ENCODE measurements at places on chromosomes 1 and 21. TPM values are rescaled to one million over a fixed set of nuclear protein-coding genes. Genes with fewer than 3 reads are reported as not detected.

- no peak overlapping the region for H3K27ac ChIP-seq
- H3K27me3 ChIP-seq = no peaks in the 10 kb centered on the region
- H3K4me3 ChIP-seq = no peak overlapping the region
- DNase-seq = no peak
These were observed 22.1 kb downstream of the LRRC71 start for GRCh38 chr1:156942576-156942975.

GRCh38 chr21:42705746-42706374 lies 52.4 kb downstream of the PDE9A start:
- H3K27me3 ChIP-seq = peaks cover 6% of the 10 kb centered on the region
- no peak overlapping the region for H3K27ac ChIP-seq
- H3K4me1 ChIP-seq = no peaks in the 10 kb centered on the region

- H3K4me3 ChIP-seq = no peak overlapping the region
- no peak for DNase-seq
- no peaks in the 10 kb centered on the region for H3K4me1 ChIP-seq
- no peaks in the 10 kb centered on the region for H3K36me3 ChIP-seq
These were observed 49.5 kb upstream of the TENT5C start for GRCh38 chr1:117556341-117556740.

GRCh38 chr21:18614303-18614702 lies 210.7 kb upstream of the TMPRSS15 start:
- H3K36me3 ChIP-seq = no peaks in the 10 kb centered on the region
- no peak overlapping the region for H3K27ac ChIP-seq
- no peaks in the 10 kb centered on the region for H3K27me3 ChIP-seq
- no peak for DNase-seq
- H3K4me1 ChIP-seq = no peaks in the 10 kb centered on the region

GRCh38 chr1:36107394-36107793 lies 17.6 kb downstream of the COL8A2 start:
- no peaks in the 10 kb centered on the region for H3K36me3 ChIP-seq
- H3K27ac ChIP-seq = no peak overlapping the region
- no peak for DNase-seq
- H3K27me3 ChIP-seq = no peaks in the 10 kb centered on the region
- no peak overlapping the region for H3K4me3 ChIP-seq
- H3K4me1 ChIP-seq = peaks cover 14% of the 10 kb centered on the region

DNA sequence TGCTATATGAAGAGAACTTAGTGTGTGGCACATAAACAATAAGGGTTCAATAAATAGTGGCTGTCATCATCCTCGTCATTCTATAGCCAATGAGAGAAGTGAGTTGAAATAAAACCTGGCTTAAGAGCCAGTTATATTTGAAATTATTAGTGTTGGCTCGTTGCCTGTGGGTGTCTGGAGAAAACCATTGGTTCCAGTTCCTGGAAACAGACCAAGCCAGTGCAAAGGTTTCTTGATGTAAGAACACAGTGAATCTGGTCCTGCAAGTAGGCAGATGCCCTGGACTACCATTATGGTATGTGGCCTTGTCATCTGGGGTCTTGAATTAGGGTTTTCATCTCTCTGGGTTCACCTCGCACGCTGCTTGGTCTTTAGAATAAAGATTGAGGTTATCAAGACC lies 43.3 kb downstream of the URB2 start:
- H3K4me1 ChIP-seq = peaks cover 5% of the 10 kb centered on the region
- DNase-seq = no peak
- no peaks in the 10 kb centered on the region for H3K27me3 ChIP-seq
- H3K4me3 ChIP-seq = no peak overlapping the region
- no peak overlapping the region for H3K27ac ChIP-seq
- H3K36me3 ChIP-seq = no peaks in the 10 kb centered on the region

- H3K36me3 ChIP-seq = no peaks in the 10 kb centered on the region
- H3K27me3 ChIP-seq = no peaks in the 10 kb centered on the region
- H3K4me1 ChIP-seq = peaks cover 3% of the 10 kb centered on the region
- no peak overlapping the region for H3K27ac ChIP-seq
These were observed 39.9 kb downstream of the RGL1 start for GRCh38 chr1:183844806-183845205.

GRCh38 chr1:45803299-45803780 lies at the start of gene MAST2:
TSS of gene MAST2 (plus strand) at chr1:45803612. CDS start at chr1:45803896, 284 bp downstream.
- no peaks in the 10 kb centered on the region for H3K27me3 ChIP-seq
- peaks cover 14% of the 10 kb centered on the region for H3K4me1 ChIP-seq
- H3K36me3 ChIP-seq = no peaks in the 10 kb centered on the region
- H3K27ac ChIP-seq = peak within 1 kb of the TSS; percentile 42
- DNase-seq = no peak

DNA sequence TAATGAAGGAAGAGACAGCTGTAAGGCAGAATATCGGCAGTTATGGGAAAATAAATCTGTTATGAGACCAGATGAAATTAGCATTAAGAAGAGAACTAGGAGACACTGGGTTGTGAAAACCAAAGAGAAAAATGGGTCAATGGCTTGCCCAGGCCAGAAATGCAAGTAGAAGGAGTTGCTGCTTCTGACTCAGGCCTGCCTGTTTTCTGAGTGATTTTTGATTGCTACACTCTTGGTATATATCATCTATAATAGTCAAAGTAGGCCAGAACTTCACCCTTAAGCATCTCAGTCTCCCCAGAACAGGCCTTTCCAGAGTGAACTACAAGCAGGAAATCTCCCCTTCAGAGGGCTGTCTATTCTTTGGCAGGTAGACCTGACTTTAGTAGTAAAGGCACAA lies 107.0 kb downstream of the NRIP1 start:
- no peak overlapping the region for H3K27ac ChIP-seq
- H3K4me3 ChIP-seq = no peak overlapping the region
- H3K27me3 ChIP-seq = no peaks in the 10 kb centered on the region

GRCh38 chr1:77542813-77543420 lies 139.5 kb downstream of the ZZZ3 start:
- H3K36me3 ChIP-seq = no peaks in the 10 kb centered on the region
- peaks cover 20% of the 10 kb centered on the region for H3K4me1 ChIP-seq
- H3K27me3 ChIP-seq = no peaks in the 10 kb centered on the region
- no peak overlapping the region for H3K27ac ChIP-seq

GRCh38 chr1:43344267-43344850 lies 6.7 kb downstream of the MPL start:
- peaks cover 4% of the 10 kb centered on the region for H3K27me3 ChIP-seq

- DNase-seq = no peak
- H3K36me3 ChIP-seq = no peaks in the 10 kb centered on the region
- no peaks in the 10 kb centered on the region for H3K4me1 ChIP-seq
- no peak overlapping the region for H3K27ac ChIP-seq
These were observed 61.5 kb upstream of the PTBP2 start for GRCh38 chr1:96660051-96660450.

- peaks cover 15% of the 10 kb centered on the region for H3K4me1 ChIP-seq
- H3K27me3 ChIP-seq = no peaks in the 10 kb centered on the region
- no peak overlapping the region for H3K4me3 ChIP-seq
- H3K36me3 ChIP-seq = no peaks in the 10 kb centered on the region
These were observed 46.8 kb upstream of the USP25 start for GRCh38 chr21:15682977-15683376.

GRCh38 chr1:152946651-152947256 lies at the start of gene SPRR5:
TSS of gene SPRR5 (plus strand) at chr1:152947206. CDS start at chr1:152948555, 1,349 bp downstream.
- no peaks in the 10 kb centered on the region for H3K27me3 ChIP-seq
- H3K4me1 ChIP-seq = peaks cover 16% of the 10 kb centered on the region
- DNase-seq = no peak
- H3K36me3 ChIP-seq = no peaks in the 10 kb centered on the region
- H3K4me3 ChIP-seq = no peak within 1 kb of the TSS

DNA sequence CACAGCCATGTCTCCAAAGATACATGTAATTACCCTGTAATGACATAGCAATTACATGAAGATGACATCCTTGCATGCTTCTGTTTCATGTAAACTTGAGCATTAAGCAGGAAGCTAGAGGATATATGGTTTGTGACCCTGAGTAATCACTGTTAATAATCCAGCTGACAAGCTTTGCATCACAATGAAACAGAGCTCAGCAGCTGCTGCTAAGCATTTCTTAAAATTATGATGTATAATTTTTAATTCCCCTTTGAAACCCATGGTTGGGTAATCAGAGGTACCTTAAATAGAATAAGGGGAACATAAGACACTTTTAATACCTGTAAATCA lies 293.5 kb downstream of the NTNG1 start:
- no peaks in the 10 kb centered on the region for H3K36me3 ChIP-seq
- H3K4me3 ChIP-seq = no peak overlapping the region
- no peaks in the 10 kb centered on the region for H3K27me3 ChIP-seq
- no peaks in the 10 kb centered on the region for H3K4me1 ChIP-seq

GRCh38 chr21:41437729-41438128 lies 11.7 kb downstream of the MX1 start:
- no peaks in the 10 kb centered on the region for H3K4me1 ChIP-seq
- DNase-seq = no peak
- H3K27me3 ChIP-seq = no peaks in the 10 kb centered on the region
- no peak overlapping the region for H3K4me3 ChIP-seq
- peaks cover 15% of the 10 kb centered on the region for H3K36me3 ChIP-seq

GRCh38 chr1:53206735-53207379 lies 10.2 kb downstream of the CPT2 start:
- no peak overlapping the region for H3K4me3 ChIP-seq
- H3K4me1 ChIP-seq = no peaks in the 10 kb centered on the region
- no peaks in the 10 kb centered on the region for H3K27me3 ChIP-seq
- no peak for DNase-seq

- H3K36me3 ChIP-seq = peaks cover 15% of the 10 kb centered on the region
- H3K27ac ChIP-seq = no peak overlapping the region
- no peaks in the 10 kb centered on the region for H3K27me3 ChIP-seq
- no peaks in the 10 kb centered on the region for H3K4me1 ChIP-seq
- no peak for DNase-seq
These were observed 57.9 kb downstream of the SLC19A1 start for GRCh38 chr21:45484318-45484717.

DNA sequence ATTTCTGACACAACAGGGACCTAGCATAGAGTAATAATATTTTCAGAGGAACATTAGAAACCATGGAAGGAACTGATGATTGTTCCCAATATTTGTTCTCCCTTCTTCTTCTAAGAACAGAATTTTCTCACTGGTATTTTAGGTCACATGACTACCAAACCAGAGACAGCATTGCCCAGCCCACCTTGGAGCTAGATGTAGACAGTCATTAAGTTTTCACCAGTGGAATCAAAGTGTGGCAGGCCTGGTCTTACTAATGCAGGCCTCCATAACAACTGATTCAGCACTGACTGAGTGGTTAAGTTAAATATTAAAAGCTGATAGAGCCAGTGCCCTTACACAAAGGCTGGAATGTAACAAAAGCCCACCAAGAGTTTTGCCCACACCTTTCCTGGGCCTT lies 244.4 kb downstream of the ZNF648 start:
- H3K27me3 ChIP-seq = no peaks in the 10 kb centered on the region
- no peaks in the 10 kb centered on the region for H3K36me3 ChIP-seq
- DNase-seq = no peak
- no peak overlapping the region for H3K4me3 ChIP-seq
- no peaks in the 10 kb centered on the region for H3K4me1 ChIP-seq
- no peak overlapping the region for H3K27ac ChIP-seq

GRCh38 chr1:1239614-1240347 lies 6.7 kb downstream of the C1QTNF12 start:
- peaks cover 6% of the 10 kb centered on the region for H3K27me3 ChIP-seq
- no peak for DNase-seq
- no peaks in the 10 kb centered on the region for H3K36me3 ChIP-seq
- peaks cover 15% of the 10 kb centered on the region for H3K4me1 ChIP-seq
- H3K27ac ChIP-seq = no peak overlapping the region
- H3K4me3 ChIP-seq = no peak overlapping the region

- H3K27me3 ChIP-seq = no peaks in the 10 kb centered on the region
- H3K4me1 ChIP-seq = peaks cover 3% of the 10 kb centered on the region
- DNase-seq = no peak
- no peaks in the 10 kb centered on the region for H3K36me3 ChIP-seq
- H3K4me3 ChIP-seq = no peak overlapping the region
- no peak overlapping the region for H3K27ac ChIP-seq
These were observed 16.5 kb upstream of the ROR1 start for GRCh38 chr1:63757334-63757733.

DNA sequence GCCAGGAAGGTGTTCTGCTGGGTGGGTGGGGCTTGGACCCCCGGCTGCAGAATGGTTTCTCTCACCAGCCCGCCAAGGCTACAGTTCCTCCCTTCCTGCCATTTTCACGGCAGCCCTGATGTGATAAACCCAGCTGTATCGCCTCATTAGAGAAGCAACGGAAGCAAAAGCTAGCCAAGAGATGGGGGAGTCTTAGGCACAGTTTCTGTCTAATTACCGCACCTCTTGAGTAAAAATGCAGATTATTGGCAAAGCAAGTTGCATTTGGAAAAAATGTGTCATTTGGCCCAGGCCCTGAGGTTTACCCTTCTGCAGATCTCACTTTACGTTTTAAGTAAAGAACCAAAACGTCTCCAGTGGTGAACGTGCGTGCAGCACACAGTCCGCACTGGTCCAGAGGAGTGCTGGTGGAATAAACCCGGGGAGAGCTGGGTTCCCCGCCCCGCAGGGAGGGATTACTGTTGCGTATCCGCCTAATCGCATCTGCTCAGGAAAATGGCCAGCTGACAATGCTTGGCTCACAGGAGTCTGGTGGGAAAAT lies 109.9 kb downstream of the GALNT2 start:
- H3K4me3 ChIP-seq = no peak overlapping the region
- no peaks in the 10 kb centered on the region for H3K4me1 ChIP-seq
- H3K27me3 ChIP-seq = no peaks in the 10 kb centered on the region
- no peaks in the 10 kb centered on the region for H3K36me3 ChIP-seq

DNA sequence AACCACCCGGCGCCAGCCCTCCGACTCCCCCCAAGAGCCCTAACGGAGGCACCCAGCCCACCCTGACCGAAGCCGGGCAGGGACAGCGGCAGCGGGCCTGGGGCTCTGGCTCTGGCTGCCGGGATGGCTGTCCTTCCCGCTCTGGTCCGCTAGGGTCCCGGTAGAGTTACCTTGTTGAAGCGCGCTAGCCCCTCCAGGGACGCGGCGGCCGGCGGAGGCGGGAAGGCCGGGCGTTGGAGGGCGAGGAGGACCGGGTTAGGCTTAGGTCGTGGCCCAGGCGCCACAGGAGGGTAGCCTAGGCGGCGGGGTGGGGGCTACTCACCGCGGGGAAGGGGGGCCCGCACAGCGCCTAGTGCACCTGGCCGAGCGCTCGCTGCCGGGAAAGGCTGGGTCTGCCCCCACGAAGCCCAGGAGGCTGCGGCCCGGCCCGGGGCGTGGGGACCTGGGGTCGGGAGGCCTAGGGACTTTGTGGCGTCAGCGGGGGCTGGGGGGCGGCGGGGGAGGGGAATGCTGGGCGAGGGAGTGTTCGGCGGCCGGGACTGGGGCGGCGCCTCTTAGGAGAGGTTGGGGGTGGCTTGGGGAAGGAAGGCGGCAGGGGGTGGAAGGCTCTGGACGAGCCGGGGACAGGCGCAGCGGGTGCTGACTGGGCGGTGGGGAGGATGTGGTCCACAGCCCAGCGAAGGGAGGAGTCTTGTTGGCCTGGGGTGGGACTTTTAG lies at the start of gene TRIM17:
Gene TRIM17, minus strand, starts transcription at position 645 of the 717 bp plus-strand sequence. CDS start 1,789 bp downstream, outside the sequence.
- peak within 1 kb of the TSS; percentile 46 for H3K27ac ChIP-seq
- peak within 1 kb of the TSS; percentile 47 for H3K4me3 ChIP-seq
- H3K36me3 ChIP-seq = peaks cover under 1% of the 10 kb centered on the region
- H3K27me3 ChIP-seq = no peaks in the 10 kb centered on the region
- DNase-seq = no peak
- peaks cover 21% of the 10 kb centered on the region for H3K4me1 ChIP-seq

Gene FCER1G
- 0.62 TPM for polyA plus RNA-seq

Gene GBP6
- 4.7 TPM for polyA plus RNA-seq

Gene PRSS38
- not detected for polyA plus RNA-seq

Gene A3GALT2
- polyA plus RNA-seq = not detected

Gene LCE2A
- 0.12 TPM for polyA plus RNA-seq

Gene WDR64
- not detected for polyA plus RNA-seq

Gene RAB25
- polyA plus RNA-seq = 159 TPM

Gene ANGPTL1
- not detected for polyA plus RNA-seq

Gene PCP4
- not detected for polyA plus RNA-seq

Gene FBLIM1
- polyA plus RNA-seq = 185 TPM

Measured in keratinocyte (primary cell).